Renal pelvis (tissue), 12 donors: ENCODE measurements at places on chromosomes 1 and 21. TPM values are rescaled to one million over a fixed set of nuclear protein-coding genes. Genes with fewer than 3 reads are reported as not detected.

Gene SMCP
- not detected for polyA plus RNA-seq

Gene MPZ
- polyA plus RNA-seq: 3.6 TPM

DNA sequence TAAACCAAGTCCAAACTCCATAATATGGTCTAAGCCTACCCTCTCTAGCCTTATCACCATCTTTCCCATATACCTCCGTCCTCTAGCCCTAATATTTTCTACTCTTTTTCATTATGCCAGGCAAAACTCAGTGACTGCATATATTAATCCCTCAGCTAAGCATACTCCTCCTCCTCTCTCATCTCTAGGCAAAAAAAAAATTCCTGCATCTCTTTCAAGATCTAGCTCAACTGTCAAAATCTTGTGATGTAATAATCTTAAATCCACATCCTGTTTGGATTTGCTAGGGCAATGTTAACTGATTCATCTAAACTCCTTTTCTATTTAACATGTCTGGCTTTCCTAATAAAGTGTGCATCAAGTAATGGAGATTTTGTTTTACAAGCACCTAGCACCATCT is 20.4 kb downstream of the PRPF38A start:
- no peak for DNase-seq

DNA sequence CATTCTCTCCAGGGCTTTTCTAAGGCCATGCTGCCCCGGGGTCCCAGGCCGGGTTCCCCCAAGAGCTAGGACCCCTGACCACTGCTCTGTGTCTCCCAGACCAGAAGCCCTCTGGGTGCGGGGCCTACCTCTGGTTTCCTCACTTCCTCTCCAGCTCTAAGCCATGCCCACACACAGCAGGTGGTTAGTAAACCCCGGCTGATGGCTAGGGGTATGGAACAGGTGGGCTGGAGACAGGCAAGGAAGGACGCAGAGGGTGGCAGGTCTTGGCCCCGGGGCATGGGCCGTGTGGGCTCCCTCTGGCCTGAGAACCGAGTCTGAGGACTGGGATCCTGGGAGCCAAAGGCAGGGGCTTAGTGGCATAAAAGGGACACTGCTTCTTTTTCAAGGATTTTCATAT is 15.9 kb upstream of the PLCH2 start:
- no peak for DNase-seq

Gene FALEC
- 0.52 TPM for polyA plus RNA-seq

DNA sequence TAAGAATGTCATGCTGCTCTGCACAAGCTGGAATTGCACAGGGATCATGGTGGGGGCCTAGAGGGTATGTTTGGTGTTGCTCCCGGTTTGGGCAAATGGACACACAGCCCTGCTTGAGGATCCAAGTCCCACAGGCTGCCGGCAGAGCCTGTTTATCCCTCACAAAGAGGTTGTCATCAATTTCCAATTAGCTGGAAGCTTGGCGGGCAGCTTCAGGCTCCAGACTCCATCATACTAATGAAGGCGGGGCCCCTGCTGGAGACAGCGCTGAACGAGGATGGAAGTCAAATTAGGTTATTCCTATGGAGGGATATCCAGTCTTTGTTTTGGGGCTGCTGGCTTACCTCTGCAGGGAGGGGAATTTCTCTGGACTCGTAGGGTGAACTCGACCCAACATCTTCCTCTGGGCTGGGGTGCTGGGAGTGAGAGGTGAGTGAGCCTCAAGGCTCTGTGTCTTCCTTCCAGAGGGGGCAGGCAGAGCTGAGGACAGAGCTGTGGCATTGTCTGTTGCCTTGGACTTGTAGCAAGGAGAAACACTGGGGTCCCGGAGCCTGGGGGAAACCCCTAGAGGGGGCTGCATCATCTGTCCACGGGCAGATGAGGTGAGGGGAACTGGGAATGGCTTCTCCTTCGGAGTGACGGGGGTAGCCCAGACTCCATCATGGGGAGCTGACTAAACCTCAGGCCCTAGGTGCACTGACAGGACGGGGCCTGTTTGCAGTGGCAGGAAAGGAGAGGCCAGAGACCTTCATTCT is 24.9 kb upstream of the PARP1 start:
- DNase-seq: no peak

GRCh38 chr1:98761219-98761865 is 99.8 kb downstream of the SNX7 start:
- DNase-seq: no peak

Gene DMBX1
- not detected for polyA plus RNA-seq
